KBM-7 (cell line): ENCODE measurements at places on chromosomes 16 and 17.
A peak's percentile ranks its signal among the peaks of the same experiment; 100 is the strongest.

- peak; percentile 57 for DNase-seq
Observed at GRCh38 chr17:82358465-82359350, at the start of gene TEX19. Gene TEX19 (plus strand): TSS chr17:82359247. CDS start chr17:82362151, 2,904 bp downstream.

DNA sequence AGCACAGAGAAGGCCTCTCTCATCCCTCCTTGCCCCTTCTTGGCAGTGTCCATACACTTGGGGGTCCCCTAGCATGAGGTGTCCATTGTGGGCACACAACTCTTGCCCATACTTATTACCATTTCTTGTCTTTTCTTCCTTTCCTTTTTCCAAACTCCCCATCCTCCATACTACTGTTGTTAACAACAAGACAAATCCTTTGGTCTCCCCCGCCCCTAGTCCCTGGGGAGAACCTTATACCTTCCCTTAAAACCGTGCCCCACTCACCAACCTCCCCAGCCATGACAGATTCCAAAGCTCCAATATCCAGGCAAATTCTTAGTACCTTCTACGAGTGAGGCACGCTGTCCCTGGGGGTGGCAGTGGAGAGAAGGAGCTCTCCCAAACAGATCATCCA is 82.9 kb downstream of the GAS7 start:
- DNase-seq, result no peak

GRCh38 chr17:40470932-40471828 is 27.9 kb downstream of the IGFBP4 start:
- no peak for DNase-seq

DNA sequence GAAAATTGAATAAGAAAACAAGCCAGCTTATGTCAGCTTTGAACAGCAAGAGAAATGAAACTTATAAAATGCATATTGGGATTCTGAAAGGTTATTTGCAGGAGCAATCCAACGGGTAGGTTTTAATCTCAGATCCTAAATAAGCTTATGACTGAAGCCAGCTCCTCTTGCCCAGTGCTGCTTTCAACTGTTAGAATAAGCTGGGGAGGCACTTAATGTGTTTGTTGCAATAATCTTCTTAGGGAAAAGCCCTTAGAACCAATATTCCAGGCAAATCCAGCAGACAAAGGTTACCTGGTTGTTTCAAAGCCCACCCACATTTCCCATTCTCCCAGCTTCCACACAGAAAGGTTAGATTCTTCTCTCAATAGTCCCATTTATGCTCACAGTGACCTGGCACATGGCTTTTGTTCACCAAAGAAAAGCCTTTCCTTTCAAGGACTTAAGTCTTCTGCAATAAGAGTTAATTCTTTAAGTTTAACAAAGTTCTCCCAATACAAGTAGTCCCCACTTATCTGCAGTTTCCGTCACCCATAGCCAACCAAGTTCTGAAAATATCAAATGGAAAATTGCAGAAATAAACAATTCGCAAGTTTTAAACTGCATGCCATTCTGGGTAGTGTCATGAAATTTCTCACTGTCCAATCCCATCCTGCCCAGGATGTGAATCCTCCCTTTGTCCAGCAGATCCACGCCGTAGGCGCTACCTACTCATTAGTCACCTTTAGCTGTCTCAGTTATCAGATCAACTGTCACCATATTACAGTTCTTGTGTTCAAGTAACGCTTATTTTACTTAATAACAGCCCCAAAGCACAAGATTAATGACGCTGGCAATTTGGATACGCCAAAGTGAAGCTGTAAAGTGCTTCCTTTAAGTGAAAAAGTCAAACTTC is 5.9 kb downstream of the TEX2 start:
- DNase-seq, result no peak

GRCh38 chr16:56382459-56382858 is 42.9 kb downstream of the AMFR start:
- DNase-seq, result no peak

DNA sequence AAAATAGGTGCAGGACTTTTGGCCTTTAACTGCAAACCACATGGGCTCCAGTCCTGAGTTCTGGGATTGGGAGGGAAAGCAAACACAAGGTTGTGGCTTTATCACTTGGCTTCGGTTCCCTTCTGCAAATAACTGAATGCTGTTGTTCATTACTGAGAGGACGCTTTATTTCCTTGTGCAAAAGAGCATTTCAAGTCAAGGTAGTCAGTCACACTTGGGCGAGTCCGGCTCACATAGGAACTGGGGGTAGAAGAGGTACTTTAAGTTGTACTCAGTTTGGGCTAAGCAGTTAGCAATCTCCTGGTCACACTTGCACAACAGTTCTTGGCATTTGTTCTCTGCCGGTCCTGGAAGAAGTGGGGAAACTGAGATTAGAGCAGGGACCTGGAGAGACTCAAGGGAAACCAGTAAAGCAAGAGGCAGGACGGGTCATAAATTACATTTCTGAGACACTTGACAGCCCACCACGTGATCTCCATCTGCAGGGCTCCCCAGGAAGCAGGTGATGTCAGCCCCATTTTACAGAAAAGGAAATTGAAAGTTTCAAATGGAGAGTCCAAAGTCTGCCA is 21.6 kb downstream of the PLA2G10 start:
- DNase-seq, result no peak

GRCh38 chr17:4366327-4367063 is at the start of gene UBE2G1:
Gene UBE2G1 (minus strand): TSS chr17:4366675. CDS start chr17:4366316, 359 bp downstream.
- DNase-seq, result peak; percentile 96

- DNase-seq, result peak; percentile 49
Observed at GRCh38 chr16:10895053-10895946, 18.3 kb downstream of the CIITA start.

- no peak for DNase-seq
Observed at GRCh38 chr16:66746048-66746447, 5.4 kb downstream of the DYNC1LI2 start.

DNA sequence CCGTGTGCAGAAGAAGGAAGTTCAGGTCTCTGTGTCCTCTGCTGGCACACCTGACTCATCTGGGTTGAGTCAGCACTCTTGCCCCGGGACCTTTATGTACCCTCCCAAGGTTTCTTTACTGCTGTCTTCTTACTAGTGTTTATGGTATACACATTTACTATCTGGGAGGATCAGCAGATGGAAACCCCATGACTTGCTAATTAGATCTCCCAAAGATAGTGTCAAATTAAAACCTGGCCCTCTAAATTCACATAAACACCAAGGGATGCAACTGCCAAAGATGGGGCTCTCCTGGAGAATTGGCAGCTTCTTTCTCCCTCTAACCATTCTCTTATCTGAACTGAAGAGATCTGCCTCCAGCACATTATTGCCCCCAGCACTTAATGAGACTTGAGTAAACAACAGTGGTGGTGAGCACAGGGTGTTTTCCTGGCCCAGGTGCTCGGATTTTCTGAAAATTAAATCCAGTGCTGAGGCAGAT is 718.1 kb upstream of the SOX9 start:
- DNase-seq, result no peak

- no peak for DNase-seq
Observed at GRCh38 chr17:47959825-47960655, 2.4 kb upstream of the PRR15L start.

- DNase-seq, result no peak
Observed at GRCh38 chr17:61010661-61011170, 333.1 kb downstream of the BCAS3 start.
